Urinary bladder (tissue), 4 donors: ENCODE measurements at places on chromosomes 4 and X.

- no peak for DNase-seq
Observed at GRCh38 chrX:68876731-68877130, 47.9 kb downstream of the EFNB1 start.

- DNase-seq = no peak
Observed at GRCh38 chr4:138189206-138189605, 52.9 kb downstream of the SLC7A11 start.

DNA sequence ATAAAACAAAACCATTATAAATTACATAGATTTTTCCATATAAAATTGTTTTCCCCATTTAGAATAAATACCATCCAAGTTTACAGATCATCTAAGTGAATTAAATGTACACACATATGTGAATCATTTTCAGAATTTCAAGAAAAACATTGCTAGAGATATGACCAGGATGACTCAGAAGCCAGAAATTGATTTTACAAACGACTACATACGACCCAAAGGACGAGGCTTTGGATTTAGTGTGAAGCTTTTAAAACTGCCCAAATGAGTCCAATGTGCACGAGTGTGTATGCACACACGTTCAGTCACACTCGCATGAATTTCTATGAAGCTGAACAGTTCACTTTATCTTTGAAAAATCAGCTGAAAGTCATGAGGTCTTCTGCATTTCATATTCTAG lies 37.9 kb downstream of the MFAP3L start:
- DNase-seq = no peak

GRCh38 chr4:40916880-40917279 lies 167.1 kb downstream of the NSUN7 start:
- DNase-seq = no peak

DNA sequence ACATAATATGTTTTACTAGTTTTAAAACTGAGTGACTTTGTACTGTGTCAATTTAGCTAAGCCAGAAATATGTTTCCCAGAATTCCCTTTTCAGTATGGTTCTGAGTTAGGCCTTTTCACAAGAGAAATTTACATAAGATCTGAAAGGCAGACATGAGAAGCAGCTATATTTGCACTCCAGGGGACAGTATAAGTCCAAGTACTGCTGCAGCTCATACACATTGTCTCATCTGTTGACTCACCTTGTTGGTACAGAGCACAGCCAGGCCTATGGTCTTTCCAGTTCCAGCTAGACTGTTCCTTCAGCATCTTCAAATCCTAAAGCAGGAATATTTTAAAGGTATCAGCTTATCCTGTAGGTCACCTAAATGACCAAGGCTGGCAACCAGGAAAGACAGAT lies 53.5 kb downstream of the BMP3 start:
- no peak for DNase-seq

DNA sequence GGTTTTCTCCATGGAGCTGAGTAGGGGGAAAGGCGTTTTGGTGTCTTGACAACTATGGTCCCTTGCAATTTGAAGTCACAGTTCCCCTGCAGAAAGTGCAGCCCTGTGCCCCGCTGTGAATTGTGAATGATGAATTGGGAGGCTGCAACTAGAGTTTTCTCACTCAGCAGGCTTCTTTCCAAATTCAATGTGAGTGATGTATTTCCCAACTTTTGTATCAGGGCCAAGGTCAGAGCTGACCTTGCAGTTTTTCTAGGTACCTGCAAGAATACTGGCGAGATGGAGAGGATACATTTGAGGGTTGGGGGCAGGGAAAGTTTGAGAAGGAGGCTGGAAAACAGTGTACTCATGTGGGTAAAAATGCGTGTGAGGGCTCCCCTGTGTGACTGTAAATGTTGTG lies 11.7 kb downstream of the PHEX start:
- no peak for DNase-seq

DNA sequence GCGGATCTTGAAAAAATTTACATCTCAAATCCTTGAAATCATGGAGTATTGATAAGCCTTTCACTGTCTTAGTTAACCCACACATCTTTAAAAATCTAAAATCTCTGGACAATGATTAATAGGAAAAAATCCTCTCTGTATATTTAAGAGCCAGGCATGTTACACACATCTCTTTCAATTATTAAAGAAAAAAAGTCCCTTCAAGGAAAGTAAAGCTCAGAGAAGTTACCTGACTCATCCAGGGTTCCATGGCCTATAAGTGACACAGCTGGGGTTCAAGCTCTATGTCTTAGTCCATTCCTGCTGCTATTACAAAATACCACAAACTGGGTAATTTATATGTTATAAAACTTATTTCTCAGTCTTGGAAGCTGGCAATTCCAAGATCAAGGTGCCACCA lies 14.2 kb upstream of the FGF16 start:
- DNase-seq = no peak

- no peak for DNase-seq
Observed at GRCh38 chr4:111230265-111230664, 607.4 kb upstream of the PITX2 start.

GRCh38 chr4:127778102-127778501 lies 4.0 kb upstream of the HSPA4L start:
- no peak for DNase-seq

- no peak for DNase-seq
Observed at GRCh38 chr4:89303177-89303576, 4.4 kb downstream of the GPRIN3 start.

DNA sequence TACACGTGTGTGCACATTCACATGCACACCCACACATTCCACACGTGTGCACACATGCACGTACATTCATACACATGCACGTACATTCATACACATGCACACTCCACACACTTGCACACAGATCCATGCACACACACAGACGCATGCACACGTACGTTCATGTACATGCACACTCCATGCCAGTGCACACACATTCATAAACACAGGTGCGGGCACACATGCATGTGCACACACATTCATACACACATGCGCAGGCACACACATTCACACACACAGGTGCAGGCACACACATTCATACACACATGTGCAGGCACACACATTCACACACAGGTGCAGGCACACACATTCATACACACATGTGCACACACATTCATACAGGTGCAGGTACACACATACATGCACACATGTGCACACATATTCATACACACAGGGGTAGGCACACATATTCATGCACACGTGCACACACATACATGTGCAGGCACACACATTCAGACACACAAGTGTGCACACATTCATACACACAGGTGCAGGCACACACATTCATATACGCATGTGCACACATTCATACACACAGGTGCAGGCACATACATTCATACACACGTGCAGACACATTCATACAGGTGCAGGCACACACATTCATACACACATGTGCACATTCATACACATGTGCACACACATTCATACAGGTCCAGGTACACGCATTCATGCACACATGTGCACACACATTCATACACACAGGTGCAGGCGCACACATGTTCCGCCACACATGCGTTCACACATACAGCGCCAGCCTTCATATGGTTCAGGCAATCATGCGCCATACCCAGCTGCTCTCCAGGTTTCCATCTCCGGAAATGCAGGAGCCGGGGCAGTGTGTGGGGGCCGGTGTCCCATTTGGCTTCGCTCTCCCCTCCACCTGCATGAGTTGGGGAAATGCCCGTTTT lies 124.8 kb downstream of the HMX1 start:
- no peak for DNase-seq

DNA sequence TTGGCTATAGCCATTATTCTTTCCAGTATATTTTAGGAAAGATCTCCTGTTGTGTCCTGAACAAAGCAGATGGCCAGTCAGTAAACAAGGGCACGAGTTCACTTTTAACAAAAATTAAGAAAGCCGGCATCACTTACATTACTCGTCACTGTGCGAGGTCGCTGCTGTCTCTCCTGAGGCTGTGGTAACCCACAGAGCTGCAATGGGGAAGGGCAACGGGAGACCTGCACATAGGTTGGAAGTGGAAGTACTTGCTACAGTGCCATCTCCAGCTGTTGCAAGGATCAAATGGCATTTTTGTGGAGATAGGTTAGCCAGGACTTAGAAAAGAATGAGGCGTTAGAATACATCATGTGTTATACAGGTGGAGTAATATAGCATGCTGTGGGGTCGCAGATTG lies 132.2 kb downstream of the KLHL8 start:
- DNase-seq = no peak

GRCh38 chr4:138616775-138617174 lies 374.6 kb upstream of the SLC7A11 start:
- DNase-seq = no peak

DNA sequence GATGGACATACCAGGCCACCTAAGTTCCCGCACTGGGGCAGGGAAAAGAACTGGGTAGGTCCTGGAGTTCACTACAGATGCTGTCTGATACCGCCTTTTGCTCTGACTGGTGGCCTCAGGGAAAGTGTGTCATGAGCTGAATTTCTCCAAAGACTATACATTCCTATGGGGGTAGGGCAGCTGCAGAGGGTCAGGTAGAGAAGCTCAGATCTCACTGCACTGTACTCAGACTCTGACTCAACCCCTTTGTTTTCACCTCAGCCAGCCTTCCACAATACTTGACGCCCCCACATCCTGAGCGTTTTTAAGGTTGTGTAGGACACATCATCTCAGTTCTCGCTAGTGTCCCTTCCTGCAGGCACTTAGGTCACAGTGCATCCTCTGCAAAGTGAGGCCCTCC lies 7.8 kb downstream of the GATB start:
- no peak for DNase-seq

DNA sequence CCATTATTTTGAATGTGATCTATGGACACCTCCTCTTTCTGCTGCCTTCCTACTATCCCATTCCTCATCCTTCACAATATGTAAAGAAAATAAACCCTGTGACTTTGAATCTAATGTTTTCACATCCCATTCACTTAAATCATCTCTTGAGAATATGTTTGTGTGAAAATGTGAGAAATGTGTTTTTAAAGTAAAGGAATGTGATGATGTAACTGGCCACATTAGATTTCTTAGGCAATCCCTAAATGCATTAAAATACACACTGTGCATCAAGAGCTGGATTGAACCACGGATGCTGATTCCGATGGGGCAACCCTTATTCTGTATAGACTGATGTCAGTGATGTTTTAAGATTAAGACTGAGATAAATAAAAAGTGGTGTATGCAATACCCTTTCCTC lies 558.9 kb upstream of the TENM3 start:
- DNase-seq = no peak

DNA sequence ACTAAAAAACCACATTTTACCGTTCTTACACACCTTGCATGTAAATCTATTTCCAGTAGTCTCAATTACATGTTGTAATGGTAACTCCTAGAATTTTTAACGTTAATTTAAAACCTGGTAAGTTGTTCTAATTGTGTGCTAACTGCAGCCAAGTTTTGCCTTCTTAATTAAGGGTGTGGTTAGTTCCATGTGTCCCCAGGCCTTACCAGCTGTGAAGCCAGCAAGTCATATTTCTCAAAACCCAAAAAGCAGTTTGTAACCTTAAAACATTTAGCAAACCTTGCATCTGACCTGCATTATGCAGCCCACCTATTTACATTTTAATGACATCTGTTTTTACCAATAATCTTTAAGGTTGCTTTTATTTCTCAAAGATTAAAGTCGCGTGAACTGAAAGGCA lies 18.4 kb upstream of the FAM47E start:
- DNase-seq = no peak

GRCh38 chrX:9958183-9958582 lies 9.0 kb upstream of the CLDN34 start:
- DNase-seq = no peak

DNA sequence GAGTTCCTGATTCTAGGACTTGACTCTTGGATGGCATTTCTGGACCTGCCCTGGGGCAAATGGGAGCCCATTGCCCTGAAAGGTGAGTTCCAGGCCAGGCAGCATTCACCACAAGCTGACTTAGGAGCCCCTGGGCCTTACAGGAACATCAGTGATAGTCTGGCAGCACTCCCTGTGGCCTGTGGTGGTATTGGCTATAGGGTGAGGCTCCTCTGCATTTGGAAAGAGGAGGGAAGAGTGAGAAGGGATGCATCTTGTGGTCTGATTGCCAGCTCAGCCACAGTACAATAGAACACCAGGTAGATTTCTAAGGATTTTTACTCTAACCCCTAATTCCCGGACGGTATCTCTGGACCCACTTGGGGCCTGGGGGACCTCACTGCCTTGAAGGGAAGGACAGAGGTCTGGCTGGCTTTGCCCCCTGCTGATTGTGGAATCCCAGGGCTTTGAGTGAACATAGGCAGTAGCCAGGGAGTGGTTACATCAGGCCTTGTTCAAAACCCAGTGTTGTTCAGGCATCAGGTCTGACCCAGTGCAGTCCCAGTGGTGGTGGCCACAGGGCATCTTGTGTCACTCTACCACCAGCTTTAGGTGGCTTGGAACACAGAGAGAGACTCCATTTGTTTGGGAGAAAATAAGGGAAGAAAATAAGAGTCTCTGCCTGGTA lies 32.9 kb downstream of the MAGED4 start:
- DNase-seq = no peak

DNA sequence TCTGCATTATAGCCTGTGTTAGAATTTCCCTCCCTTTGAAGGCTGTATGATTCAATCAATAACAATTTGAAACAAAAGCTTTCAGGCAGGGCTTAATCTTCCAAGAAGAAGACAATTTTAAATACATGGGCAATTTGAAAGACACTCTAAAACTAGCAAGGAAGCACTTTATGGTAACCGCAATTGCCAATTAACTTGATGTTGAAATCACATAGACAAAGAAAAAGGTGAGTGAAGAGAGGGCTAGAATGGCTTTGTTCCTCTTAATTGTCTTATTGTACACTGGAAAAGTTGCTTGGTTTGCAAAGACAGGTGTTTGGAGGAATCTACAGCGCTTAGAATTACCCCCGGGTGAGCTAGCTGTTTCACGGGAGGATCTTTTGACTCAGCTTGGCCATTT lies 74.4 kb upstream of the PRKX start:
- no peak for DNase-seq

DNA sequence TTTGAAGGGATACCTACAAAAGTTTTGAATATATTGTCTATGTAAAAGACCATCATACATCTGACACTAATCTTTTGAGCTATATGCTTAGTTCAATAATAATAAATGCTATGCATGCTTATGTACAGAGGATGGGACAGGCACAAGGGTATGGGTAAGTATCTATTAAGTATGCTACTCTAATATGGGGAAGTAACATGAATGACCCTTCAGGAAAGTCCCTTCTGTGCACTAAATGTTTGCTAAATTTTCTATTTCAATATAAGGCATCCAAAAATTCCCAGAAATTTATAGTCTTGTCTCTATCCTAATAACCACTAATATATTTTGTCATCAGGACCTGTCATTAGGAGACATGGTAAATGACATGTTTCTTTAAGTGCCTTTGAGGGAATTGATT lies 19.0 kb downstream of the ATP8A1 start:
- no peak for DNase-seq

DNA sequence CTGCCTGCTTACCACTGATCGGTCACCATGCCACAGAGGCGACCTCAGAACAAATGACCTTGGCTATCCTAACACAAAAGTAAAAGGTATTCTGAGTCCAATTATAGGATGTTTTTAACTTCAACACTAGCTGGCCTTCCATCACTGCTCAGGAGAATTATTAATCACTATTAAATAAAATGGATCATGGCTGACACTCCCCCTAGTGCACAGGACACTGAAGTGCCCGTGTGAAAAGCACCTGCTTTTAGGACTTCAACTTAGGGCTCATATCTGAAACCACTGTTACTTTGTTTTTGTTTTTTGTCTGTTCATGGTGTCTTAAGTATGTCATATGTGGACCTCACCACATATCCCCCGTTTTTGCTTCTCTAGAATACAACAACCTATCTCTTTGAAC lies 33.9 kb downstream of the STX18 start:
- DNase-seq = no peak
